ENCODE measurements at places on chromosomes 11 and 22.

DNA sequence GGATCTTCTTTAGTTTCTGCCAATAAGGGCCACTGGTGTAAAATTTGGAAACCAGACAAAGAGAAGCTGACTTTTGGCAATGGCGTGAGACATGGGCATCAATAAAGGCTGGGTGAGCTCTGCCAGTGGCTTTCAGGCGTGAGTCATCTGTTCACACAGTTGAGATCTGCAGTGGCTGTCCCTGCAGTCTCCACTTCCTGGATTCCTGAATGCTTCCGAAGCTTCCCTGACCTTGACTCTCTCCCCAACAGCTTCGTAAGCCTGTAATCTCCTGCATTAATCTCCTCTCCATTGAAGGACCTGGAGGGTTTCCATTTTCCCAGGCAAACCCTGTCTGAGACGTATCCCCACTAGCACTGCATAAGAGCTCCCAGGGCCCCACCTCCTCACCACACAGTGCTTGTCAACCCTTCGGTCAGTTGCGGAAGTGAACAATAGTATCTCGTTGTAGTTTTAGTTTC, 574.7 kb downstream of the TBC1D22A start:
- DNase-seq, result no peak

DNA sequence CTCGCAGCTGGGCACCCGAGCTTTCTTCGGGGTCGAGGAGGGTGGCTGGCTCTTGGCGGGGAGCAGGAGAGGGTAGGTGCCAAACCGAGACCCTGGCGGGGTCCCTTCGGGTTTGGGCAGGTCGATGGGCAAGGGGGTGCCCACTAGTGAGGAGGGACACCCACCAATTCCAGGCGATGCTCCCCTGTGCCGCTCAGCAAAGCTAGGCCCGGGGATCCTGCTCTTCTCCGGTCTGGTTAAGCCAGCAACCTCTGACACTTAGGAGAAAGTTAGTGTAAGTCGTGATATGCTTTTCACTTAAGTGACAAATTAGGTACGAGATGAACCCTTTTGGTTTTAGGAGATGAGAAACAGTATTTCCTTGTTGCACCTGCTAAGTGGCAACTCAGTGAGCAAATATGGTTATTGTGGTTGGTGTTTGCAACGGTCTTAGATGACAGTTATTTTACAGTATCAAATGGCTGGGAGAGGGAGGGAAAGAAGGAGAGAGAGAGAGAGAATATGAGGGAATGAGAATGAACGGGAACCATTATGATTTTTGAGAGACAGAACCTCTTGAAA, 565 bp downstream of the NUCB2 start:
- peak; percentile 47 for DNase-seq

DNA sequence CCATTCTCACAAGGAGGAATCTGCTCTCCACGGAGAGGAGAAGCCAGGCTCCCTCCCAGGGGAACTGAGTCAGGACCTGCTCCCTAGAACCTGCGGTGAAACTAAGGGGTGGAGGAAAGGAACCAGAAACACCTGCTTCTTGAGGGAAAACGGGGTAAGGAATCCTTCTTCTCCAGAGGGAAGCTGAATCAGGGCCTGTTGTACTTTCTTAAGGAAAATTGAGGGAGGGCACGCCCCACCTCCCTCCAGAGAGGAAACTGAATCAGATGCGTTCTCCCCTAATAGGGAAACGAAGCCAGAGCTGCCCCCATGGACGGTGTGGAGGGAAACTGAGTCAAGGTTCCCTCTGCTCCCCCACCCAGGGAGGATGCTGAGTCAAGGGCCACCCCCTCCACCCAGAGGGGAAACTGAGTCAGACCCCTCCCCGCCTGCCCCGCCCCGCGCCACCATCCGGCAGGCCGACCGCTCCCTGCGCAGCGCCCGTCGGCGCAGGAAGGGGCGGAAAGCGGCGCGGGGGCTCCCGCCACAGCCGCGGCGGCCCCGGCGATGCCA, 393 bp downstream of the RELA start:
- DNase-seq, result no peak

DNA sequence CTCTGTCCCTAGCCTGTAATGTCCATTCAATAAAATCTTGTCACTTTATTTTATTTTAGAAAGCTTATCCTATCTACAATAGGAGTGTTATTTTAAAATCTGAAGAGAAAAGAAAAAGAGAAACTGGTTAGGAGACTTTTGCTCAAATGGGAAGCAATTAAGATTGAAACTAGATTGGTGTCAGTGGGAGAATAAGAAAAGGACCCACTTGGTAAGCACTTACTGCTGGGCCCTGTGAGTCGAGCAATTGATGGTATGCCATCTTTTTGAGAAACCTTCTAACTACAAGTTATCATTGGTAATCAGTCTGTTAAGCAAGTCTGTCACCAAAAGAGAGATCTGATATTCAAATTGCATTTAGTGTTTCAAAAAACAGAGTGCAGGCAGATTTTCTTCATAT, 258.4 kb downstream of the GRM5 start:
- no peak for DNase-seq

GRCh38 chr22:23518376-23519187, 61.5 kb downstream of the IGLL1 start:
- no peak for DNase-seq

DNA sequence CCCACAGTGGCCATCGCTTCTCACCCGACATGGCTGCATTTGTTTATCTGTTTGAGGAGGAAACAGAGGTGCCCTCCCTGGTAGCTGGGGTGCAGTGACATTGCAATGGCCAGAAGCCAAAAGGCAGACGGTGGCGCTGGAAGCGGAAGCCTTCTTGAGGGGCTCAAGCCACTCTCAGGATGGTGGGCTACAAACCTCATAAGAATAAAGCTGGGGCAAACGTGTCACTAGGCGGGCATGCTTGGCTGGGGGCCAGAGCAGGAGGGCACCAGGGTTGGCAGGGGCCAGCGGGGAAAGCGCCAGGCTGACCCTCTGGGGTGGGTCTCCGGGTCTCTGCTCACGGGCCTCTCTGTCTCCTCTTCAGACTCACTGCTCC, 12.6 kb downstream of the TNNT3 start:
- DNase-seq, result no peak

- DNase-seq, result no peak
These were observed 17.6 kb downstream of the ALG12 start for GRCh38 chr22:49900441-49901230.

DNA sequence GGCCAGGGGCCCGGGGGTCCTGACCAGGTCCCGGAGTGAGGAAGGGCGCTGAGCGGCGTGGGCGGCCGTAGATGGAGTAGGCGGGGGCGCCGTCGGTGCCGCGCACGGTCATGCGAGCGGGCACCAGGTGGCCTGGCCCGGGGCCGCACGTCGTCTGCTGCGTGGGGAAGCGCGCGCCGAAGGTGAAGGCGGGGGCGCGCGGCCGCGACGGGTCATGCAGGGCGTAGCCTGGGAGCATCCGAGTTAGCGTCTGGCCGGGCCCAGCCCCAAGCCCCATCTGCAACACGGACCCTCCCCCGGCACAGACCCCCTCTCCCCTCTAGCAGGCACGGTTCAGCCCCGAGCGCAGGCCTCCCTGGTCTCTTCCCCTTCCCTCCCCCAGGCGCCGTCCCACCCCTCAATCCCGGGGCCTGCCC, 1.7 kb upstream of the TYMP start:
- peak; percentile 62 for DNase-seq

DNA sequence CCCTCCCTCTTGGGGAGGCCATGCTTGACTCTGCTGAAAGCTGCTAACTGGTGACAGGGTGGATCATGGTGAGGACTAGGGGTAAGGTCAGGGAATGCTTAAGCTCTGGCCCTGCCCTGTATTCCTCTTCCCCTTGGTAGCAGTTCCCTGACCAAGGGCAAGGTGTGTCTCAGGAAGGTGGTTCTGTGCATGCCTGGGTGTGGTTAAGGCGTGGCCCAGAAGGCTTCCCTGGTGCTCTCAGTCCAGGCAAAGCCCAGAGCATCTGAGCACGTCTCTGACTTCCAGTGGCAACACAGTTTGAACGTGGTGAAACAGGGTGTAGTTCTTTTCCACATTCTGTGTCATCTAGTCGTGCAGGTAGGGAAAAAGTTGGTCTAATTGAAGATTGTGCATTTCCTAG, 53.1 kb upstream of the HORMAD2 start:
- DNase-seq, result no peak

GRCh38 chr11:65113361-65113756, 1.7 kb downstream of the TM7SF2 start:
- DNase-seq, result no peak

GRCh38 chr11:65492387-65492636, 6.5 kb upstream of the MALAT1 start:
- no peak for DNase-seq

DNA sequence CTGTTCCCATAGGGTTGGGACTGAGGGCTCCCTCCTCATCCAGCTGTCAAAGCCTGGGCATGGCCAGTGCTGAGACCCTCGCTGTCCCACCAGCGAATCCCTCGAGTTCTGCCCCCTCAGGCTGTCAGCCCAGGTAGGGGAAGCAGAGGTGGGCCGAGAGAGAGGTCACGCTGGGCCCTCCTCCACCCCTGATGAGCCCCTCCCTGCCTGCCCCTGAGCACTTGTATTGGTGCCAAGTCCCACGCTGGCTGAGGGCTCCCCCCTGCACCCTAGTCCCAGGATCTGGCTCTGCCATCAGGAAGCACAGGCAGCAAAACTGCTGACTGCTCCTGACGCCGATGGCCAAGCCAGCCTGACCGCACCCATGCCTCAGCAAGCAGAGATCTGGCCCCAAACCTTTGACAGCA, 3.3 kb downstream of the PRR33 start:
- no peak for DNase-seq

GRCh38 chr11:32030875-32031503, 59.9 kb upstream of the RCN1 start:
- DNase-seq, result no peak

GRCh38 chr22:33529424-33530113, 390.7 kb downstream of the LARGE1 start:
- DNase-seq, result no peak

- no peak for DNase-seq
These were observed 589.6 kb downstream of the TBC1D22A start for GRCh38 chr22:47351836-47352579.

- no peak for DNase-seq
These were observed 338.3 kb downstream of the TBC1D22A start for GRCh38 chr22:47100646-47101200.

DNA sequence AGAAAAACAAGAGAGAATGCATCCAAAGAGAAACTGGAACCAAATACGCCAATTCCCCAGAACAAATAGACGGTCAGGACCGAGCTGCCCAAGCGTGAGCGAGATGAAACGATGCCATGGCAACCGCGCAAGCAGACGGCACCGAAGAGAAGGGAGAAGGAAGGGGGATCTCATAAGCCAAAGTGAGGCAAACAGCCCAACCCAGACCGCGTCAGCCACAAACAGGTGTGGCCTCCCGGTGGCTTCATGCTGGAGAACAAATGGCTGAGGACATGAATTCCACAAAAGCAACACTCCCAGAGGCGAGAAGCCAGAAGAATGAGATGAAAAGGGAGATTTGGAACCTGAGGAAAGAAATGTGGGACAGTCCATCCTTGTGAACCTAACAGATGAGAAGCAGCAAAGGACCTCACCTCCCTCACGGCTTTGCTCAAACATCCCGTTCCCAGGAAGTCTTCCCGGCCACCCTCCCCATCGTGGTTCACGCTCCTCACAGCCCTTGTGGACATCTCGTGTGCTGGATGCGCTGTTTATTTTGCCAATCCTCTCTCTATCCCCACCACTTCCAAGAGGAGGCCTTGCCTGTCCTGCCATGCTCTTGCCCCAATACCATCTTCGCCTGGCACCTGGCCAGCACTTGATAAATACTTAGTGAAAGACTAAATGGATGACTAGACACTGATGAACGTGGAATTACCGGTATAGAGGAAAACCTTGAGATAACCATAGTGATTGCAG, 89.1 kb upstream of the RTL6 start:
- no peak for DNase-seq

DNA sequence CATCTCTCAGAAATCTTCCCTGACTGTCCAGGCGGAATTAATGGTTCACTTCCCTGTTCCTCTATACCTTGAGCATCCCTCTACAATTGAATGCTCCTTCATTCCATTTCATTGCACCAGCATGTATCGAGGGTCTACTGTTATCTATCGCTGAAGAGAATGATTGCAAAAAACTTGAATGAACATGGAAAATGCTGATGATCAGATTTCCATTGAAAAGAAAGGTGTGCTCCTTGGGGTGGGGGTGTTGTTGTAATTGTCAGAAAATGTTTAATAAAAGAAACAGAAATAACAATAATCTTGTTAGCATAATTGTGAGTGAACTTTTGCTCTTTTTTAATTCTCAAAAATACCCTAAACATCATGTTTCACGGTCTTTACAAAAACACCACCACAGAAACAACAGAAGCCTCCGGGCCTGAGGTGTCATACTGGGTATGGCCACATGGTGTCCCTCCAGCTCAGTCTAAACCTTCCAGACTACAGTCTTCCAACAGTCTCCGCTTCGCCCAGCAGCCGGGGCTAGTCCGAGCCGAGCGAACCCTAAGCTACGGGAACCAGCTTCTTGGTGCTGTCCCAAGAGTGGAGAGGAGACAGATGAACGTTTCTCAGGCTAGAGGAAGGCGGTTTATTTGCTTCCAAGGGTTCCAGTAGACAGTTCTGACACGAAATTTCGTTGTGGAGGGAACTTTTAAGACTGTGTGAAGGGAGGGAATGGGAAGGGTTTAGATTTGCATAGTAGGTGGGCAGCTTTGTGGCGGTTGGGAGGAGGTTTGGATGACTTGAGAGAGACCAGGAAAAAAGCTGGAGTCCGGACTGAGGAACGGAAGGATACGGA, 75.8 kb upstream of the ZBED5 start:
- DNase-seq, result peak; percentile 80

- no peak for DNase-seq
These were observed 1.0 kb upstream of the PRDM10 start for GRCh38 chr11:130003717-130004001.

- DNase-seq, result peak; percentile 96
These were observed 123.6 kb downstream of the ABTB2 start for GRCh38 chr11:34234086-34234740.

Data from CD4-positive, alpha-beta memory T cell (primary cell).